ENCODE measurements at places on chromosomes 12 and 14.

DNA sequence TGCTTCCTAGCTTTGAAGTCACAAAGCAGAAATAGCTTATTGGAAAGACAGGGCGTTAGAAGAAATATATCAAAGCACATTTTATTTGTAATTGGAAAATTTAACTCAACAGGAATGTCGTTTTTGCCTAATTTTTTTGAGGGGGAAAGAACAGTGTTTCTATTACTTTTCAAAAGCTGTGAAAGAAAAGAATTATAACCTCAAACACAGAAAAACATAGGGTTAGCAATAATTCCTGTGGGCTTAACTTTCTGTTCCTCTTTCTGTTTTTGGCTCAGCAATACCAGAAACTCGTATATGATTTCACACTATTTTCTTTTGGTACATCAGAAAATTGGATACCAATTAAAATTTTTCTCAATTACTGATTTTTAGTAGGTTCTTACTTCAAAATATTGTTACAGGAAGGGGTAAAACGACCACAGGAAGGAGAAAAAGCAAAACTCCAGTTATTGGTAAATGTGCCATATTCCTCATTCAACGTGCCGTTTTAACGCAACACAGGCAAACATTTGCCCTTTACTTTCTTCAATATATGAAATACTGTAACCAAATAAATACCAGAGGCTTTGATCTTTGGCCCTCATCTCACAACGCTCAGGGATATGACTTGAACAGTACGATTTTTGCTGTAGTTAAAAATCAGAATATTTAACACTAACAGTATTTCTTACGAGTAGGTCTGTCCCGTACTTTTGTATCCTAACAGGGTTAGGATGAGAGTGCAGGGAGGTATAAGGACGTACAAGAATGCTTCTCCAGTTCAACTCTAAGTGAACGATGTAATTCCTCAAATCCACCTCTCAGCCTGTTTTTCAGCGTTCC is 1.3 kb upstream of the RNU6-7 start:
- no peak for DNase-seq

GRCh38 chr14:90777358-90777757 is 38.9 kb downstream of the TTC7B start:
- DNase-seq: no peak

DNA sequence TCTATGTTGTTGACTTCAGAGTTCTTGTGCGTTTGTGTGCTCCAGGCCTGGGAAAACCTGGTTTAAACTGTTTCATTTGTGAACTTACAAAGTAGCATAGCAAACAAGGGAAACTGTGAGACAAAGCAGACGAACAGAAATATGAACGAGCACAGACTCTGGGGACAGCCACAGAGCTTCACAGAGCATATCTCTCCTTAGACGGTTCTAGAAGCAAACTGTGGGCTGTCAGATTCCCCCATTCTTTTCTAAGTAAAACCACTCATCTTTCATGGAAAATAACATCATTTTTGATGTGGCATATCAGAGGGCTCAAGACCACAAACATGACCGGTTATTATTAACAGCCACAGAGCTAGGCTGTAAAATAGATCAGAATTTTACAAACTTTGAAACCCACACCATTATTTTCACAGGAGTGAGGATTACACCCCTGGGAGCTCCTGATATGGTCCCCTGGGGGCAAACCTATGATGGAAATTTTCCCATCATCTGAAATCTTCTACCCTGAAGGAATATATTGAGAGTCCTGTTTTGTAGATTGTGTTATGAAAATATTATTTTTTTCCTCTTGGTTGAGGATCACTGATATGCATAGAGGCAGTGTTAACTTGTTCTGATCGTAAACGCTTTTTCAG is 102.0 kb downstream of the ADGRD1 start:
- DNase-seq: no peak

DNA sequence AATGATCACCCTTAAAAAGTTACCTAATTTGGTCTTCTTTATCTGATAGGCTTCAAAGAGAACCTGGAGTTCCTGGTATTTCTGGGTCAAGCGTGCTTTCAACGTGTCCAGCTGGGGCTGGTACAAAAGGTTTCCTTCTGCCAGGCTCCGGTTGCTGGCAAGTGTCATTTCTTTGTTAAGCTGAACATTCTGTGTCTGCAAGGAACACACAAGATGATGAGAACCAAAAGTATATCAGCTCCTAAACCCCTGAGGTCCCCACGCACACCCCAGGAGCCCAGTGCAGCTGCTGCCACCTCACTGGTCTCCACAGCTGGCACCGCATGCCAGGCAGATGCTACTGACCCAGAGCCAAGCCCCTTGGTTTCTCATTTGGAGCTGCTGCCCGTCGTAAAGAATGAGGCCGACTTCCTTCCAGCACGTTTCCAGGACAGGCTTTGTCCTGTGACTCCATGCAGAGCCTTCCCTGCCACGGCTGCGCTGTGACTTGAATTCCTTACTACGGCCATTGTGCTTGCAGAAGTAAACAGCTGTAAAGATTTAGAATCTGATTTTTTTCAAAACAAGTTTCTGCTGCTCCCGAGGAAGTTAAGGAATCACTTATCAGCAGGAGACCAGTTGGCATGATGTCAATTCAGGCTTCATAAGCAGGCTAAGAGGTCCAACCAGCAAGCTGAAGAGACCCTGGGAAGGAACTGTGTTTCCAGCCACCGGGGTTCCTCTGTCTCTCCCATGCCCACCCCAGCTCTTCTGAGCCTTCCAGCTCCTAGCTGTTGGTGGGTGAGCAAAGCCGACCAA is 24.9 kb downstream of the VPS37B start:
- no peak for DNase-seq

Measured in retinal pigment epithelial cell (primary cell).